Central memory CD8-positive, alpha-beta T cell (primary cell): ENCODE measurements at places on chromosomes 16 and 17.

- no peak overlapping the region for H3K27ac ChIP-seq
- peaks cover 1% of the 10 kb centered on the region for H3K36me3 ChIP-seq
- DNase-seq, result no peak
Observed at GRCh38 chr17:13086142-13086769, 68.4 kb upstream of the ELAC2 start.

- peaks cover 13% of the 10 kb centered on the region for H3K27me3 ChIP-seq
- no peak for DNase-seq
- H3K36me3 ChIP-seq, result no peaks in the 10 kb centered on the region
- no peaks in the 10 kb centered on the region for H3K4me1 ChIP-seq
- H3K27ac ChIP-seq, result no peak overlapping the region
- H3K4me3 ChIP-seq, result no peak overlapping the region
Observed at GRCh38 chr17:17605729-17606088, 14.2 kb upstream of the PEMT start.

GRCh38 chr16:27265982-27266381, 2.6 kb downstream of the NSMCE1 start:
- no peak for DNase-seq
- no peaks in the 10 kb centered on the region for H3K27me3 ChIP-seq
- H3K4me1 ChIP-seq, result peaks cover 42% of the 10 kb centered on the region
- H3K4me3 ChIP-seq, result no peak overlapping the region
- no peak overlapping the region for H3K27ac ChIP-seq
- H3K36me3 ChIP-seq, result peaks cover 10% of the 10 kb centered on the region

- no peak for DNase-seq
- H3K4me1 ChIP-seq, result no peaks in the 10 kb centered on the region
- H3K27ac ChIP-seq, result no peak overlapping the region
- no peaks in the 10 kb centered on the region for H3K27me3 ChIP-seq
- no peak overlapping the region for H3K4me3 ChIP-seq
- no peaks in the 10 kb centered on the region for H3K36me3 ChIP-seq
Observed at GRCh38 chr17:58875261-58875660, 119.6 kb downstream of the PPM1E start.

DNA sequence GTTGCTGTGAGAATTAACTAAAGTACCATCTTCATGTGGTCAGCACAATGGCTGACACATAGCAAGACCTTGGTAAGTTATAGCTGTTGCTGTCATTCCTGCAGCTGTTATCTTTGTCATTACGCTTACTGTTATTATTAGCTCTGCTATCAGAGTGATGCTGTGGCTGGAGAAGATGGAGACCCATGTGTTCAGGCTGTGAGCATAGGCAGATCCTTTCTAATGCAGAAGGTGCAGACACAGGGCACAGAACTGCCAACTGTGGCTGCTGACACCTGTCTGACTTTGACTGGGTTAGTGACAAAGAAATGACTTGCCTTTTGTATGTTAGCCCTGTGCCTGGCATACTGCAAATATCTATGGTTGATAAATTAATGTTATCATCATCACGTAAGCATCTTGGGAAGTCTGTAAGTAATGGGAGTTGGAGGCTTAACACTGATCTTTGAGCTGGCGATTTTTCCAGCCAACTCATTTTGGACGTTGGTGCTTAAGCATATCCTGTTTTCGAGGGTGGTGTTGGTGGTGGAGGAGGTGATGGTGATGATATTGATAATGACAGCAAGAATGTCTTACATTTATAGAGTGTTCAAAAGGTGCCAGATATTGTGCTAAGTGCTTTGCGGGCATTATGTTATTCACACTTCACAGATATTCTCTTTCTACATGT, 695.3 kb downstream of the WWOX start:
- H3K4me1 ChIP-seq, result peaks cover 42% of the 10 kb centered on the region
- H3K36me3 ChIP-seq, result no peaks in the 10 kb centered on the region
- DNase-seq, result peak; percentile 16
- H3K27me3 ChIP-seq, result no peaks in the 10 kb centered on the region

- no peaks in the 10 kb centered on the region for H3K36me3 ChIP-seq
- H3K27ac ChIP-seq, result no peak overlapping the region
- no peaks in the 10 kb centered on the region for H3K4me1 ChIP-seq
- H3K4me3 ChIP-seq, result no peak overlapping the region
- peaks cover 19% of the 10 kb centered on the region for H3K27me3 ChIP-seq
- DNase-seq, result no peak
Observed at GRCh38 chr16:85387171-85387507, 226.0 kb upstream of the GSE1 start.

DNA sequence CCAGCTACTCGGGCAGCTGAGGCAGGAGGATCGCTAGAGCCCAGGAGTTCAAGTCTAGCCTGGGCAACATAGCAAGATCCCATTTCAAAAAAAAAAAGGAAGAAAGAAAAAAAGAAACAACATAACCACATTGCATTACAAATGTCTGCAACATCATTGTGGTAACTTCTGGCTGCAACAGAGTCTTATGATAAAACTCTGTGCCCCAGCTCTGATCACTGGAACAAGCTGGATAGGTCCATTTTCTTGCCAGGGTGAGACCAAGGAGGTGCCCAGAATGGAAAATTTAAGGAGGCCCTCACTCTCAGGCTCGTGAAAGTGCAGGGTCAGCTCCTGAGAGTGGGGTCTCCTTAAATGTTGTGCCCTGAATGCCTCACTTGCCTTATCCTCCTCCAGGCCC, 37.8 kb upstream of the KDM8 start:
- H3K36me3 ChIP-seq, result no peaks in the 10 kb centered on the region
- H3K27ac ChIP-seq, result peak overlapping the region; percentile 20
- H3K4me3 ChIP-seq, result no peak overlapping the region
- no peaks in the 10 kb centered on the region for H3K27me3 ChIP-seq
- peaks cover 20% of the 10 kb centered on the region for H3K4me1 ChIP-seq
- DNase-seq, result no peak

DNA sequence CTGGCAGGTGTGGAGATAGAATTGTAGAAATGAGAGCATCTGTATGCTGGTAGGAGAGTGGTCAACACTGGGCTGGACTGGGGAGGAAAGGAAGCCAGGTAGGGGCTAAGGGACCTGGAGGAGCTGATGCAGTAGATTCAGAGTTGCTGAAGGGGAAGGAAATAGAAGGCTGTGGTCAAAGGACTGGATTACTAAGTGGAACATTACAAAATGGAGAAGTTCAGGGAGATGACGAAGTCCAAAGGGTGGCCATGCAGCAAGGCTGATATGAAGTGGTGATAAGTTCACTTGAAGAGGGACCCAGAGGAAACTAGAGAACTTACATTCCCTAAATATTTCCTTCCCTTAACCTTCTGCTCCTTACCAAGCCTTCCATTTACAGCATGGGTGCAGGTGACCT, 8.6 kb upstream of the CCL2 start:
- no peaks in the 10 kb centered on the region for H3K4me1 ChIP-seq
- H3K36me3 ChIP-seq, result no peaks in the 10 kb centered on the region
- H3K27me3 ChIP-seq, result peaks cover 20% of the 10 kb centered on the region
- H3K27ac ChIP-seq, result no peak overlapping the region
- no peak overlapping the region for H3K4me3 ChIP-seq

DNA sequence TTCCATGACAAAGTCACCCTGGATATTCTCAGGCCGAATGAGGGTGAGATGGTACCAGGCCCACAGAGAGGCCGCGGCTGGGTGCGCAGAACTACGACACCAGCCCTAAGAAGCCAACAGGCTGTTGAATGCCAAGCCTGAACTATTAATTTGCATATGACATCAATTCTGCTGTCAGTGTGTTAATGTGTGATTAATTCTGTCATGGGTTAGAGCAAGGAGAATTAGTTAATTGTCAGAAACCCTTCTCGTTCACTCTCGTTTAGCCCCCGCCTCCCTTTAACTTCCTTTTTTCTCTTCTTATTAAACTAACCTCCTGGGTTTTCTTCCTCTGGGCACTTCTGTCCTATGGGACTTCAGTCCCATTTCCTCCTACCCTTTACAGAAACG, 123.4 kb downstream of the ZFHX3 start:
- no peaks in the 10 kb centered on the region for H3K27me3 ChIP-seq
- H3K36me3 ChIP-seq, result no peaks in the 10 kb centered on the region
- no peak for DNase-seq
- no peak overlapping the region for H3K27ac ChIP-seq
- peaks cover 6% of the 10 kb centered on the region for H3K4me1 ChIP-seq

DNA sequence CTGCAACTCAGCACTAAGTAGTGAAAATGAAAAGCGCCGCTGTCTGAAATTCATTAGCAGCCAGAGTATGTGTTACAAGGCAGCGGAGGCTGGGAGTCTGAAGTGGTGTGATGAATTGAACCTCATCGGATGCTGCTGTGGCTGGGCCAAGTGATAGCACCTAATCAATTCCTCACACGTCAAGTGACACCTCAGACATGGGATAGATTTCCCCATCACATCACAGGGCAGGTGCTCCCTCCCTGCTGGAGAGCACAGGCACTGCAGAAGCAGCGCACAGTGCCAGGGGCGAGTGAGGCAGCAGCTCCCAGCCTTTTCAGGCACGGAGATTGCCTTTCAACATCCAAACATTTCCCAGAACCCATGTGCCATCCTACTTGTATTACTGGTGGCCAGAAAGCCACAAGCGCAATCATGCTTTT, 32.2 kb downstream of the DRC3 start:
- H3K36me3 ChIP-seq, result peaks cover 3% of the 10 kb centered on the region
- H3K4me3 ChIP-seq, result no peak overlapping the region
- DNase-seq, result no peak
- no peak overlapping the region for H3K27ac ChIP-seq
- H3K4me1 ChIP-seq, result no peaks in the 10 kb centered on the region

GRCh38 chr17:51955245-51955644, 203.3 kb downstream of the CA10 start:
- no peaks in the 10 kb centered on the region for H3K4me1 ChIP-seq
- no peaks in the 10 kb centered on the region for H3K36me3 ChIP-seq
- no peak for DNase-seq

DNA sequence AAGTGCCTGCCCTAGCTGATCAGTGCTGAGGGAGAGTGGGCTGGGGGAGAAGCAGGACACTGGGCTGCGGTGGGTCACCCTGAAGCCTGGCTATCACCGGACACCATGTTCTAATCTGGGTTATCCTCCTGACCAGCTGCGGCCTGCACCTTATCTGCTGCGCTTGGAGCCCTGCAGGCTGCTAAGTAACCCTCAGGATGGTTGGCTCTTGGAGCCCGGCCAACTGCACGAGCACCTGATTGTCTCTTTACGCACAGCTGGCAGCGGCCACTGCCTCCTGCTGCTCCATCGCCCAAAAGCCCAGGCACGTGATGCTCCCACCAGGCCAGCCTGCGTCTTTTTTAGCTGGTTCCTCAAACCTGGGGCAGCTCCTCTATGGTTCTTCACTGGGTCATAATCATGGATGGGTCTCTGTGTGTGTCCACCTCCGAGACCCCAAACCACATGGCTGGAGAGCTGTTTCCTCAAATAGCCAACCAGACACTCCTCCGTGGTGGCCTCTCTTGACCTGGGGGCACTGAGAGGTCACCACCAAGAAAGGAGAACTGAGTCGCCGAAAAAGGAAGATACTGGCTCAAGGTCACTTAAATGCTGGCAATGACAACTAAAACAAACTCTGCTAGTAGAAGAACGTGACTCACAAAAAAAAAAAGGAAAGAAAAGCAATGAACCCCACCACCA, 21.7 kb downstream of the SPHK1 start:
- H3K27me3 ChIP-seq, result no peaks in the 10 kb centered on the region
- no peak for DNase-seq
- no peak overlapping the region for H3K27ac ChIP-seq
- peaks cover 10% of the 10 kb centered on the region for H3K4me1 ChIP-seq
- no peak overlapping the region for H3K4me3 ChIP-seq

DNA sequence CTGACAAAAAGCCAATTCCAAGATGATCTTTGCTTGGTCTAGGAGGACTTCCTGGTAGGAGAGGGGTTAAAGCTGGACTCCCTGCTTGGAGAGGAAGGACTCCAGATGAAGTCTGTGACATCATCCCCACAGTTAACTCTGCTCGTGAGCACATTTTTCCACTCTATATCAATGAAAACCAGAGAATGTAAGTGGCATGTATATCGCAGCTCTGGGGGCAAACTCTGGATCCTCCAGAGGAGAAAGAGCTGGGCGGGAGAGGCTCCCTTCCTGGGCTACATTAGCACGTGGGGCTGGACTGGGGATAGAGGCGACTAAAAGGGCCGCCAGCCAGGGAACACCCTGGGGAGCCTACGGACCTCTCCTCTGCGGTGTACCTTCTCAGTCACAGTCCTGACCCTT, 34.1 kb downstream of the HIC1 start:
- H3K4me1 ChIP-seq, result peaks cover 61% of the 10 kb centered on the region
- peak overlapping the region; percentile 89 for H3K4me3 ChIP-seq
- H3K27ac ChIP-seq, result peak overlapping the region; percentile 93
- peaks cover 8% of the 10 kb centered on the region for H3K36me3 ChIP-seq
- no peaks in the 10 kb centered on the region for H3K27me3 ChIP-seq

GRCh38 chr16:81994485-81994884, 16.8 kb downstream of the SDR42E1 start:
- no peaks in the 10 kb centered on the region for H3K4me1 ChIP-seq
- H3K4me3 ChIP-seq, result no peak overlapping the region
- H3K27ac ChIP-seq, result no peak overlapping the region
- peaks cover 5% of the 10 kb centered on the region for H3K36me3 ChIP-seq
- no peak for DNase-seq

GRCh38 chr16:57577691-57578224, 35.3 kb downstream of the ADGRG5 start:
- peak overlapping the region; percentile 61 for H3K4me3 ChIP-seq
- peaks cover 62% of the 10 kb centered on the region for H3K4me1 ChIP-seq
- no peaks in the 10 kb centered on the region for H3K27me3 ChIP-seq
- DNase-seq, result no peak

DNA sequence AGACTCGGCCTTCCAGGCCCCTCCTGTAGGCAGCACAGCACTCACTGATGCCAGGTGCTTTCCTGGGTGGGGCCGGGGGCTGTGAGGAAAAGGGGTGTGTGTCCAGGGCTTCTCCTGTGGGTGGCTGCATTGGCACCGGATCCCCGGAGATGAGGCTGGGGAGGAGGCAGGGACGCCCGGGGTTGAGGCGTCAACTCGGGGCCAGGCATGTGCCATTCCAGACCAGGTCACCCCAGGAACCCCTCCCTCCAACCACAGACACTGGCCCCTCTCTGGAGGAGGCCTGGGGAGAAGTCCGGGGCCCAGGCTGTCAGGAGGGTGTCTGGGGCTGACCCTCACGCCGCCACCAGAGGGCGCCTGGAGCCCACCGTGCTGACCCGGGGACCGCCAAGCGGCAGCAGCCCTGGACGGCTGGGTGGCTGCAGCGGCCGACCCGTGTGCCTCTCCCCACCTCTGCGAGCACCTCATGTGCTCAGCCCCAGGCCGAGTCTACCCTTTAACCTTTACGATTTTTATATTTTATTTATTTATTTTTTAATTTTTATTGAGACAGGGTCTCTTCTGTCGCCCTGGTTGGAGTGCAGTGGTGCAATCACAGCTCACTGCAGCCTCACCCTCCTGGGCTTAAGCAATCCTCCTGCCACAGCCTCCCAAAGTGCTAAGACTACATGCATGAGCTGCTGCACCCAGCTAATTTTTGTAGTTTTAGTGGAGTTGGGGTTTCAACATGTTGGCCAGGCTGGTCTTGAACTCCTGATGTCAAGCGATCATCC, 3.2 kb upstream of the METRN start:
- no peaks in the 10 kb centered on the region for H3K36me3 ChIP-seq
- no peak overlapping the region for H3K27ac ChIP-seq
